ENCODE measurements at places on chromosomes 13 and 19.
A peak's percentile ranks its signal among the peaks of the same experiment; 100 is the strongest.

DNA sequence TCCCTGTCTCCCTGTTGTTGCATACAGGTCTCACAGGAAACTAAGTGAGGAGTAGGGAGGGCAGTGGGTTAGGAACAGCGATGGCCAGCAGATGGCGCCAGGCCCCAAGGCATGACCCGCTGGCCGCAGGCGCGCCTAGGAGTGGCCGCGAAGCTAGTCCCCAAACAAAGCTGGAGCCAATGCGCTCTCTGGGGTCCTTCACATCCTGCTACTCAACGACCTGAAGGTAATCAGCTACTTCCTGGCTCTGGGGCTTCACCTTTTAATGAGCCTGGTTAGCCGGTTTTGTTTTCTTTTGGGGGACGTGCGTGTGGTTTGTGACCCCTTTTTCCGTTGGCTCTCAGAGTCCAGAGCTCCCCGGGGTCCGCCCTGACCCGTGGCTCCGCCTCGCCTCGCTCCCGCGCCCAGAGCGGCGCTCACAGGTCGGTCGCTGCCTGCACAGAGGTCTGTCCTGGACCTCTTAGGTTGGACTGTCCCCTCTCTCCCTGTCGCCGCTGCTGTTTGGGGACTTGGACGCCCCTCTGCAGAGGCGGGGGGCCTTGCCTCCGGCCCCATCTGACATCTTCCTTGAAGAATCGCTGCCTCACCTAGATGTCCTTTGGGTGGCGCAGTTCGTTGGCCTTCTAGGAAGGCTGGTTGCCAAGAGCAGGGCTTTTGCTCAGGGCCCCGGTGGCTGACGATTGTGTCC lies 62.2 kb upstream of the GTF3A start:
- peak; percentile 69 for DNase-seq

GRCh38 chr19:43780706-43781525 lies at the start of gene KCNN4:
Gene KCNN4, minus strand, starts transcription at chr19:43780973. Its CDS starts 112 bp downstream, at chr19:43780861.
- peak; percentile 71 for DNase-seq

- no peak for DNase-seq
Measured at GRCh38 chr19:19877724-19878123, 12.0 kb downstream of the ZNF253 start.

- no peak for DNase-seq
Measured at GRCh38 chr13:111322001-111322915, 1.8 kb downstream of the TEX29 start.

GRCh38 chr19:4304538-4305256 lies at the start of gene FSD1:
Gene FSD1, plus strand, starts transcription at chr19:4304598. Its CDS starts 149 bp downstream, at chr19:4304747.
- no peak for DNase-seq

GRCh38 chr13:43473437-43473836 lies 313.3 kb downstream of the ENOX1 start:
- DNase-seq, result no peak

GRCh38 chr13:94327318-94327717 lies 152.2 kb downstream of the DCT start:
- DNase-seq, result no peak

DNA sequence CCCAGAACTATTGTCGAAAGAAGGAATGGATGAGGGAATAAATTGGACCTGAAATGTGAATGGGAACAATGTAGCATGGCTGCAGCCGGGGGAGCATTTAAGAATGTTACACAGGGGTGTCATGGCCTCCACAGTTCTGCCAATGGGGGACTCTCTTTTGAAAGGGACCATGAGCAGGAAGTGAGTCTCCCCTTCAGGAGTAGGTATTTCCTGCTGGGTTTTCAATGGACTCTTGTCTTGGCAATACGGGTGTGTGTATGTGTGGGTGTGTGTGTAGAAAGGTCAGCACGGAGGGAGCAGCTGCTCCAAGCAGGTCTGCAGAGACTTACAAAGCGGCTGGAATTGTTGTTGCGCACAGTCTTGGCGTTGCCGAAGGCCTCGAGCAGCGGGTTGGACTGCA lies 24.4 kb downstream of the MYO1F start:
- peak; percentile 75 for DNase-seq

DNA sequence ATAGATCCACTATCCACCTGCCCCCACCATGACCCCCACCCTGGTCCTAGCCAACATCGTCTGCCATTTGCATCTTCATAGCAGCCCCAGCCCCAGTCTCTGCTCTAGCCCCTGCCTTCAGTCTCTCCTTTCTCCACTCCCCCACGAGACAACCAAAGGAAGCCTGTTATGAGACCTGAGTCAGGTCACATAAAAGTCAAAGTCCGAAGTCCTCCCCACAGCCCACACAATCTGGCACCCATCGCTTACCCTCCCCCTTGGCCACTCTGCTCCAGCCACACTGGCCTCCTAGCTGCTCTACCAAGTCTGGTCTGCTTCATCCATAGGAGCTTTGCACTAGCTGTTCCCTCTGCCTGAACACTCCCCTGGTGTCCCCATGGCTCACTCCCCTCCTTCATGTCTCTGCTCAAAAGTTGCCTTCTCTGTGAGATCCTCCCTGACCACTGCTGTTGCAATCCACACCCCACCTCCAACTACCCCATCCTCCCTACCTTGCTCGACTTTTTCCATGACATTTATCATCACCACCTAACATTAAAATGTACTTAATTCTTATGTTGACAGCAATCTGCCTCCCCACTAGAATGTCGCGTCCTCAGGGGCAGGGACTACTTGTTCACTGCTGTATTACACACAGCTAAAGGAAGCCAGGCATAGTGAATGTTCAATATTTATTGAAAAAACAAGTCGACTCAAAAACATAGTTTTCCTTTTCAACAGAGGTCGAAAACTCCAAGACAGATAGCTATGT lies 1.2 kb upstream of the PLEKHG2 start:
- DNase-seq, result no peak

- no peak for DNase-seq
Measured at GRCh38 chr19:47370045-47370611, 21.0 kb downstream of the DHX34 start.

DNA sequence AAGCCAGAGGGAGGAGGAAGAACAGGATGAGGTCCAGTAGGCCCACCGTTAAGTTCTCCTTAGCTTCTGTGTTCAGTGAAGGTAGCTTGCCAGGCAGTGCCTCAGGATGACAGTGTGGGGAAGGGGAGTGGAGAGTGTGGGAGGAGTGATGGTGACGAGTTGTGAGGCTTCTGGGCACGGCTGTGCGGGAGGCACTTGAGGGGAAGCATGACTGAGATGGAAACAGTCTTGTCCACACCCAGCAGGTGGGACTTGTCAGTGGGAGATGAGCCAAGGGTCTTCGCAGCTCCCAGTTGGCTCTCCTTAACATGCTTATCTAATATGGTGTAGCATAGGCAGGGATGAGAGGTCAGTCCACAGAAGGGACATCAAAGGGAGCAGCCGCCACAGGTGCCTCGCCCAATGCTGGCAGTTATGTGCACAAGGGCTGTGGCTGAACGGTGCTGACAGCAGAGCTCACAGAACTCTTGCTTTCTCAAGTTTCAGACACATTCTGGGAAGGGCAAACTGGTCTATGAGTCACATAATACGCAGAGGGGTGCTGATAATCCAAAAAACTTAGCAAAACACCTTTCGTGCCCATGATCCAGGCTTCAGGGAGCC lies 47.5 kb downstream of the OXGR1 start:
- DNase-seq, result no peak

DNA sequence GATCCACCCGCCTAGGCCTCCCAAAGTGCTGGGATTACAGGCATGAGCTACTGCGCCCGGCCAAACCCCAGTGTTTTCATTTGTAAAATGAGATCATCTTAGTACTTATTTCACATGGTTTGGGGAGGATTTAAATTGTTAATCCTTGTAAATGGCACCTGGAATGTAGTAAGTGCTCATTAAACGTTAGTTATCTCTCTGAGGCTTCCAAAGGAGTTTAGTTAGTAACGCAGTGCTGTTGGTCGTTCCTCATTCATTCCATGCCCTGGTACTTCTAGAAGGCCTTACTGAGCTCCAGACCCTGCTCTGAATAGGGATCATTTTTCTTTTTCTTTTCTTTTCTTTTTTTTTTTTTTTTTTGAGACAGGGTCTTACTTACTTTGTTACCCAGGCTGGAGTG lies 5.2 kb downstream of the CPT1C start:
- DNase-seq, result no peak

- no peak for DNase-seq
Measured at GRCh38 chr13:24625331-24625731, 54.9 kb upstream of the ATP12A start.

GRCh38 chr13:79121286-79121685 lies 284.8 kb downstream of the RBM26 start:
- DNase-seq, result no peak

- no peak for DNase-seq
Measured at GRCh38 chr13:80037505-80037888, 303.4 kb downstream of the SPRY2 start.

DNA sequence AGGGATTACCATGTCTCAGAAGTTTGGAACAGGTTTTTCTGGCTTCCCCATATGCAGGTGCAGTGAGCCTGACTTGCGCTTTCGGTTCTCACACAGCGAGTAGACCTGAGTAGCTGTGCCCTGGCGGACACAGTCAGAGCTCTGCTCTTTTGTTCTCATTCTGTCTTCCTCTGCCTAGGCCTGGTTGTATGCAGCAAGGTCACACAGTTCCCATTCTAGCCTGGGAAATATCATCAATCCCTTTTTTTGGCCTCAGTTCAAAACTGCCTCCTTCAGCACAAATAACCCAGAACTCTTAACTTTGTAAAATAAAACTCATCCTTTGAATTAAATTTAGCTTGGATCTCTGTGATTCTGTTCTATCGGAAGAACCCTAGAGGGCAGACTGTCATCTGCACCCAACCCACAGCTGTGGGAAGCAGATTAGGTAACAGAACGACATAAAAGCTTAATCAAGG lies 10.2 kb downstream of the OXGR1 start:
- DNase-seq, result no peak

DNA sequence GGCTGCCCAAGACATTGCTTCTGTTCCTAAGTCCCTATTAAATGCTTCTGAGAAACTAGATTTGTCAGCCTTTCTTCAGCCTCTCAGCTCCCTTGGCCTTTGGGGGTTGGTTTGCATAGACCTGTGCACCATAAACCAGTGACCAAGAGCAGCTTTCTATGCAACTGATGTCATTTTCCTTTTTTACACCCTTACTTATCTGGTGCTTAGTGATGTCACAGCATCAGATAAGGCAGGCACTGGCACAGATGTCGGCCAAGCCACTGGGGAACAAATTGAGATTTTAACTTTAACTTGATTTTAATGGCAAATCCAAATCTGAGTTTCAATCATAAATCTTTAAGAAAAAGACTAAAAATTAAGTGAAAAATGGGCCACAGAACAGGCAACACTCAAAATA lies 59.8 kb downstream of the RUBCNL start:
- no peak for DNase-seq

DNA sequence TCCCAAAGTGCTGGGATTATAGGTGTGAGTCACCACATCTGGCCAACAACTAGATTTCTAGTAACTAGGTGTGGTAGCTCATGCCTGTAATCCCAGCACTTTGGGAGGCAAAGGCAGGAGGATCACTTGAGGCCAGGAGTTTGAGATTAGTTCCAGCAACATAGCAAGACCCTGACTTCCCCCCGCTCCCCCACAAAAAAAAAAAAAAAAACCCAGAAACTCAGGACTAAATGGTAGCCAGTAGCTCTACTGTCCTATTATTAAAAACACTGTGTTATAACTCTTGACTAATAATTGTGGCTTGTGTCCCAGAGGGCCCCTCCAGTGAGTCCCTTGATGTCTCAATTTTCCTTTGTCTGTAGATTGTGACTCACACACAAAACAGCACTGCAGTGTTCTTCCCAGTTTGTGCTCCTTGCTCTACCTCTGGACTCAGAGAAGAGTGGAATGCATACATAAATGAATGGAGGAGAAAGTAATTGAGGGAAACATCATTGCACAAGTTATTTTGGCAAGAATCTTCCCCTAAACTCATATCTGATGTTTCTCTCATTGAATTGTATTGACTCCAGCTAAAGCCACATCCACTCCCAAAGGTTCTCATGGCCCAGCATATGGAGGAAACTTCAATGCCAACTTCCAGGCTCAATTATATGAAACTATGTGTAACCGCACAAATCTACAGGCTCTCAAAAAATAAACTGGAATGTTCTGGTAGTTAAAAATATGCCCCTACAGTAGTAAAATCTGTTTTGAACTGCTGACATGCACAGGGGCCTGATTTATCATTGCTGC lies 8.8 kb downstream of the TPT1 start:
- DNase-seq, result peak; percentile 85

GRCh38 chr13:112370311-112370710 lies 5.8 kb upstream of the SPACA7 start:
- no peak for DNase-seq

DNA sequence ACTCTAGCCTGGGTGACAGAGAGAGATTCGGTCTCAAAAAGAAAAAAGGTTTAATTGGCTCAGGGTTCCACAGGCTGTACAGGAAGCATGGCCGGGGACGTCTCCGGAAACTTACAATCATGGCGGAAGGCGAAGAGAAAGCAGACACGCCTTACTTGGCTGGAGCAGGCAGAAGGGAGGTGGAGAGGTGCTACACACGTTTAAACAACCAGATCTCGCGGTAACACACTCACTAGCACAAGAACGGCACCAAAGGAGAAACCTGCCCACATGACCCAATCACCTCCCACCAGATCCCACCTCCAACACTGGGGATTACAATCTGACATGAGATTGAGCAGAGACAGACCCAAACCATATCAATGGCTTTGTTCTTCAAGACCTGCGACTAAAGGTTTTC lies 12.8 kb downstream of the CASP14 start:
- DNase-seq, result no peak

GRCh38 chr19:16894080-16894479 lies 5.3 kb downstream of the F2RL3 start:
- DNase-seq, result no peak

- no peak for DNase-seq
Measured at GRCh38 chr13:57653229-57653989, 21.9 kb downstream of the PCDH17 start.

DNA sequence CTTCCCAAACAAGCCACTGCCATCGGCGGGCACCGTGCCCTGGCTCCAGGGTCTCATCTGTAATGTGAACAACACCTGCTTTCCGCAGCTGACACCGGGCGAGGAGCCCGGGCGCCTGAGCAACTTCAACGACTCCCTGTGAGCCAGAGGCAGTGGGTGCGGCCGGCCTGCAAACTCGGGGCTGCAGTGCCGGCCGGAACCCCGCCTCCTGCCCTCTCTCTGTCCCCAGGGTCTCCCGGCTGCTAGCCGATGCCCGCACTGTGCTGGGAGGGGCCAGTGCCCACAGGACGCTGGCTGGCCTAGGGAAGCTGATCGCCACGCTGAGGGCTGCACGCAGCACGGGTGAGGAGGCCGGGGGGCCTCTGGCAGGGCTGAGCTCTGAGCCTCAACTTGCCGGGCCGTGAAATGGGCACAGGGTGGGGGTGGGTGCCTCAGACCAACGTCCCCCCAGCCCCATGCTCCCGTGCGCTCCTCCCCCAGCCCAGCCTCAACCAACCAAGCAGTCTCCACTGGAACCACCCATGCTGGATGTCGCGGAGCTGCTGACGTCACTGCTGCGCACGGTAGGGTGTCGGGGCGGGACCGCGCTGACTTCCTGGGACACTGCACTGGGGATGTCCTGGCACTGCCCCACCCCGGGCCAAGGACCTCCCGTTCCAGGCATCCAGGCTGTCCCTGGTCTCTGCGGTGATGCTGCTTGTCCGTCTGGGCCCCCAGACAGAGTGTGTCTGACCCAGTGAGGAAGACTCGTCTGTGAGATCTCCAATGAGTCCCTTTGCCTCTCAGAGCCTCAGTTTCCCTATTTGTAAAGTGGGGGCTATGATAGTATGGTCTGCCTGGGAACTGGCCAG lies 2.2 kb downstream of the ABCA7 start:
- DNase-seq, result peak; percentile 90

GRCh38 chr13:101785858-101786257 lies 333.4 kb downstream of the ITGBL1 start:
- peak; percentile 10 for DNase-seq

- no peak for DNase-seq
Measured at GRCh38 chr19:3591876-3592613, 6.8 kb downstream of the GIPC3 start.

- no peak for DNase-seq
Measured at GRCh38 chr19:55256562-55257460, 2.0 kb downstream of the PPP6R1 start.
